Anterior cingulate cortex (tissue), 58 donors: ENCODE measurements at places on chromosomes 12 and 14.

DNA sequence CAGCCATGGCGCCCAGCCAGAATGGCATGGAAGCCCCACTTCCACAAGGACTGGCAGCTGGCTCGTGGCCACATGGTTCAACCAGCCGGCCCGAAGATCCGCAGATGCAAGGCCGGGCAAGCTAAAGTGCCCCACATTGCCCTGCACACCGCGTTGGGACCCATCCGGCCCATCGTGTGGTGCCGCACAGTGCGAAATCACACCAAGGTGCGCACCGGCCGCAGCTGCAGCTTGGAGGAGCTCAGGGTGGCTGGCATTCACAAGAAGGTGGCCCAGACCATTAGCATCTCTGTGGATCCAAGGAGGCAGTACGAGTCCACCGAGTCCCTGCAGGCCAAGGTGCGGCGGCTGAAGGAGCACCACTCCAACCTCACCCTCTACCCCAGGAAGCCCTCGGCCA, 15.9 kb downstream of the CDC42BPB start:
- DNase-seq: no peak

- DNase-seq: no peak
Measured at GRCh38 chr12:2256915-2257314, 204.1 kb downstream of the CACNA1C start.

GRCh38 chr14:23430723-23431085, 4.8 kb downstream of the MYH7 start:
- peak; percentile 26 for DNase-seq

GRCh38 chr12:104219361-104219892, 3.8 kb downstream of the TXNRD1 start:
- no peak for DNase-seq

DNA sequence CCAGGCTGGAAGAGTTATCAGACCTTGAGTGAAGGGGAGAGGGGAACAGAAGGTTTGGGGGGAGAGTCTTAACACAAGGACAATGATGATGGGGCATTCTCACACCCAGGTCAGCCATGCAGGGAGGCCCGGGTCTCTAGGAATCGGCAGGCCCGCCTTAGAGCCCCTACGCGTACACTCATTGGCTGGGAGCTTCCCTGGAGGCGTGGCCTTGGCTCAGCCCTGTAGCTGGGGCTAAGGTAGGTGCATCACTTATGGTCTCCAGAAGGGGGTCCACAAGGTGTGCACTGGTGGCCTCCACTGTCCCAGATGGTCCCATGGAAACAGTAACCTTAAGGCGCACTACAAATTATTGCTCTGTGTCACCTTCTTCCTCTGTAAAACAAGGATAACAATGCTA, 660.1 kb downstream of the MED13L start:
- DNase-seq: no peak

DNA sequence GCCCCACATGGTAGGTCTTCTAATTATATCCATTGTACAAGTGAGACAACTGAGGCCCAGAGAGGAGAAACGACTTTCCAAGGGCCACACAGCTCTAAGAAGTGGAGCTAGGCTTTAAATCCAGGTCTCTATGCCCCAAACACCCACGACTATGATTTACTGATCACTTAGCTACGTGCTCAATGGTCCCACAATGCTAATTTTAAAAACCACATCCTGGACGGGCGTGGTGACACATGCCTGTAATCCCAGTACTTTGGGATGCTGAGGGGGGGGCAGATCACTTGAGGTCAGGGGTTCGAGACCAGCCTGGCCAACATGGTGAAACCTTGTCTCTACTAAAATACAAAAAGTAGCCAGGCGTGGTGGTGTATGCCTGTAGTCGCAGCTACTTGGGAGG, 8.4 kb upstream of the MLEC start:
- DNase-seq: no peak

GRCh38 chr12:127546721-127547505, 720.1 kb upstream of the TMEM132C start:
- no peak for DNase-seq

DNA sequence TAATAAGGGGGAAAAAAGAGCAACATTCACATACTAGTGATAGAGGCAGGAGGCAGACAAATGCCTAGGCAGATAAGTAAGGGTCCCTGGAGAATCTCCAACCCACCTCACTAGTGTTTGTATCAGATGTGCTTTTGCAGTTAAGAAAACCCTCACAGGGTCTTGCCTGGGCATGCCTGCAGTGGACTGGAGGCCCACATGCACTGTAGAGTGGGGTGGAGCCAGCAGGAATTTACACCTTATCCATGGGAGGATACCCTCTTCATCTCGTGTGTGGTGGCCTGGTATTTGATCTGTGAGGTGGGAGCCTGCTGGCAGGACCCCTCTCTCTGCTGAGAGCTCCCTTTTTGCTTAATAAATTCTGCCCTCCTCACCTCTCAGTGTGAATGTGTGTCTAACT, 238.0 kb upstream of the SLC16A7 start:
- DNase-seq: no peak

- no peak for DNase-seq
Measured at GRCh38 chr14:78091361-78091760, 78.8 kb upstream of the NRXN3 start.

DNA sequence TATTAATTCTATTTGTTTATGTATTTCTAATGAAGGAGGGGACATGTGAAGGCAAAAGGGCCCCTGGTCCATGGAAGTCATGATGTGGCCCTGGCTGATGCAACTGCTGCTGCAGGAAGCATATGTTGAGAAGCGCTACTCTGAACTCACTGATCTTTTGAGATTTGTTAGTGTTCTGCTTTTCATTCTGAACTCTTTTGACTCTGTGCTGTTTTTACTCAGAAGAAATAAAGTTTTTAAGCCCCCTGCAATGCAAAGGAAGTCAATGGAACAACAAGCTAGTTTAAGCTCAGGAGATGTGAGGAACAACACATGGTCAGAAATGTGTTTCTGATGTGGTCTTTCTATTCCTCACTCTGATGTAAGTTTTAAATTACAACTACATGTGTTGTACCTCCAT, 88.9 kb upstream of the BTG1 start:
- no peak for DNase-seq

DNA sequence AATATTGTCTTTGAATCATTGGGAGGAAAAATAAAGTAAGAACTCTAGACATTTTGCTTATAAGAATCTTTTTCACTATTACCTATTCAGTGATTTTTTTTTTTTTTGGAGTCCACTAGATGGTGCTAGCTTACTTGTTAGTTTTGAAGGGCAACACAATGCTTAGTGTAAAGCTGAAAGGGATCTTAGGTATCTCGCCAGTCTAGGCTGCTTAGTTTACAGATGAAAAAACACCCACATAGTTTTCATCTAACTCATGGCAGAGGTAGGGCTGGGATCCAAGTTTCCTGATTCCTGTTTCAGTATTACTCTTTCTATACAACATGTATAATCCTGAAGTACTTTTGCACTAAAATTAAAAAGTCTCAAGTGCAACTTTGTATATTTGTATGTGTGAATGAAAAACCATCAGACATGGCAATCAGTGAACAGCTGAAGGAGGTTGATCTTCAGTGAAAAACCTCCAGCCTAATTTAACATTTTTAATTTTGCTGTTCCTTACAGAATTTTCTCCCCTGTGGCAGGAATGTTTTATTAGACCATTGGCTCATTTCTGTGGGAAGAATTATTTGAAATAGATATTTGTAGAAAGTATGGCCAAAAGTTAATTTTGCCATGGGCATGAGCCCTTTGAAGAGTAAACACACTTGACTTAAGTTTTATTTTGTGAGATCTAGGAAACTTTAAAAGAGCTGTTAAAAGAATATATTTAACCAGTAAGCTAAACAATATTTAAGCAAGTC, 40.7 kb downstream of the LRRIQ1 start:
- no peak for DNase-seq

DNA sequence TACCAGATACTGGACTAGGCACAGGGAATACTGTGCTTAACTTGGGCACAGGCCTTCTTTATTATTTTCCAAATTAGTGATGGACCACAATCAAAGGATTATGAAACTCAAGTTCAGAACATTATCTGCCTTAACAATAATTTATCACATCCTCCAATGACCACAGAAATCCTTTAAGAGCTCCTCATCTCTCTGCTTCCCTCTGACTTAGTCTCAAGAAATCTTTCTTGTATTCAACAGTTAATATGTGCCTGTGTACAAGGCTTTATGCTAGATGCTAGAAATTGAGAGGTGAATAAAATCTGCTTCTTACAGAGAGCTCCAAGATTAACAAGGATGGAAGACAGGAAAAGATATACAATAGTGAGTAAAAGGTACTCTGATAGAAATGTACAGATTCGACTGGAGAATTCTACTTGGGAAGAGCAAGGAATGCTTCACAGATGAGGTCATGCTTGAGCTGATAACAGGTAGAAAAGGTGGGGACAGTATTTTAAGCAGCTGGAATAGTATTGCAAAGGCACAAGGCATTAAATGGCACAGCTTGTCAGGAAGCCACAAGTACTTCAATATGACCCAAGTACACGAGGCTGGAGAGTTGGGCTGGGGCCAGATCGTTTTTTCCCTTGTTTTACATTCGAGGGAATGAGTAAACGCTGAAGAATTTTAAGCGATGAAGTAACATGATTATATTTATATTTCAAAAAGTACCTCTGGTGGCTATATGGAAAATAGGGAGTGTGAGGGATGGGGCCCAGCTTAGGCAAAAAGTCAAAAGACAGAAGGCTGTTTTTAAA, 55.1 kb upstream of the ARID2 start:
- DNase-seq: no peak

DNA sequence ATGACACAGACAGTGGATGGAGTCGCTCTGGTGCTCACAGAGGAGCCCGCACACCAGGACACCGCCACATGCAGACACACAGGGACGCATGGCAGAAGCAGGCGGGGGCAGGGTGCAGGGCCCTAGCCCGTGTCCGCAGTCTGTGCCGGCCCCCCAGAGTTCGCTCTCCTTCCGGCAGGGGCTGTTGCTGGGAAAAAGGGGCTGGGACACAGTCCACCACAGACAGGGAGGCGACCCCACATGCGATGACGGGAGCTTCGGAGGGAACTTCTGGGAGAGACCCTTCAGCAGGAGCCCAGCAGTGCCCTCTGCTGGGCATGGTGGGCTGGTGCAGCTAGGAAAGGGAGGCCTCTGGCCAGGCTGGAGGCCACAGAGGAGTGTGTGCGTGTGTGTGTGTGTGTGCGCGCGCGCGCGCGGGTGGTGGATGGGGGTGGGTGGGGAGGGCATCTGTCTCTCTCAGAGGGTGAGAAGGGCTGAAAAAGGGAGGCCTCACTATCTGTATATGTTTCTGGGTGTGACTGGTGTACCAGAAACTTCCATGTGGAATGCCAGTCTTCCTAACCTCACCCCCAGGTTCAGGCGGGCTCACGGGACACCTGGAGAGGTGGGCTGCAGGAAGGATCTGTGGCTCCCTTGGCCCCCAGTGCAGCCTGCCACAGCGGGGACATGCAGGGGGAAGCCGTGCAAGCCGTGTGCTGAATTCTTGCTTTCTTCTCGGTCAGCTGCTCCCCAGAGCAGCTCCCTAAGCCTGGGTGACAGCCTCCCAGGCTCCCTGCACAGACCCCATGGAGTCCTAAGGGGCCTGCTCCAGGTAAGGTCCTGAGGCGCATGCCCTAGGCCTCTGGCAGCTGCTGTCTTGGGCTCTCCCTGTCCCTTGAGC, 60.7 kb downstream of the PLEKHG3 start:
- DNase-seq: peak; percentile 68

GRCh38 chr14:69483765-69484443, 624 bp upstream of the PLEKHD1 start:
- DNase-seq: peak; percentile 13

- DNase-seq: no peak
Measured at GRCh38 chr14:80586131-80586530, 355.4 kb downstream of the CEP128 start.

GRCh38 chr12:106304001-106304421, 1.5 kb downstream of the TCP11L2 start:
- peak; percentile 9 for DNase-seq

DNA sequence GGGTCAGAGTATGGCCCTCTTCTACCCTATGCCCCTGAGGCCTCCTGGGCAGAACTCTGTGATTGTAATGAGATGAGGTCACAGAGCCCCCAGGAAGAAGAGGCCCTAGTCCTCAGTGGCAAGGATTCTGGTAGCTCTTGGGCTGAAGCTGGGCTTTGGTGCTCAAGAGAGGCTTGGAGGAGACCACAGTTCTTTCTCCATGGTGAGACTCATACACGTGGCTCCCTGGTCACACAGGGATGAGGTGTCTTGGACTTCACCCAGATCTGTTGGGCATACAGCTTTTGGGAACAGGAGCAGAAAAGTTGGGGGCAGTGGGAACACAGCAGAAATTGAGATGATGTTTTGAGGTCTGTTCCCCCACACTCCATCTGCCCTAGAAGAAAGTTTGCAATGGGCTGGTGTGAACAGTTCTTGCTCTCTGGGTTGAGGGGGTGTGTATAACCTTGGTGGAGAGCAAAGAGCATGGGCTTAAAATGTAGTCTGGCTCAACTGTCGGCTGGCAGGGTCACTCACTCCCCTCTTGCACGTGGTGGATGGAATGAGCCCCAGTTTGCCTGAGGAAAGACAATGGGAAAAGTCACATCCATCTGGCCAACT, at the start of gene KRT86:
Gene KRT86, plus strand, starts transcription at position 125 of the 600 bp plus-strand sequence. CDS start 27,272 bp downstream, outside the sequence.
- no peak for DNase-seq

DNA sequence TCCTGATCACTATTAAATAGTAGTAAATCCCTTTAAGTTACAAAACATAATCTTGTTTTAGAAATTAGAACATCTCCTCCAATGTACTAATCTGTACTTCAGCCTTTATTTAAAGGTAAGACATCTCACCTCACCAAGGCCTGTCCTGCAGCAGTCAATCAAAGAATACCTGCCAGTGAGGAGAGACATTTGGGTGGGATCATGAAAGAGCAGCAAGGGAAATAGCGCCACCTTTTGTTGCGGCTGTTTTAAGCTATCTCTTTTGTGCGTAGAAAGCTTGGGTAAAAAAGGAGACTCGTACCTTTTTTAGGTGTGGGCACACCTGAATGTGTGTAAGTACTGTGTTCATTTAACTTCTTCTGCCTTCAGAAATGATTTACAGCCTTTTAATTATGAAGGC, 117.8 kb upstream of the TMTC1 start:
- DNase-seq: no peak

DNA sequence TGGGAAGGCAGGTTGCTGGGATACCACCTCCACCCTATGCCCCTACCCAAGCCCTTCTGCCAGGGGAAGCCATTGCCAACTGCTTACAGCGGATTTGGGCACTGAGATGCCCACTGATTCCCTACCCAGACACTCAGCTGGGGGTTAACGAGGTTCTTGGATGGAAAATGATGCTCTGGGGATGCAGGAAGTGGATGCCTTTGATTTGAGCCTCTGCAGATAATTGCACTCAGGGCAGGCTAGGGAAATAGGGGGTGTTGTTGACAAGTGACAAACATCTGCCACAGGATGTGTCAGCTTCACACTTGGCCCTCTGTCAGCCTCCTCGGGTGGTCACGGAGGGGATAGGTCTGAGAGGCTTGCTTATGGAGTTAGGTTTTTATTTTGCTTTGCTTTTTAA, 57.4 kb downstream of the RPH3A start:
- DNase-seq: no peak

GRCh38 chr14:31950764-31951637, 126.1 kb upstream of the ARHGAP5 start:
- DNase-seq: no peak

DNA sequence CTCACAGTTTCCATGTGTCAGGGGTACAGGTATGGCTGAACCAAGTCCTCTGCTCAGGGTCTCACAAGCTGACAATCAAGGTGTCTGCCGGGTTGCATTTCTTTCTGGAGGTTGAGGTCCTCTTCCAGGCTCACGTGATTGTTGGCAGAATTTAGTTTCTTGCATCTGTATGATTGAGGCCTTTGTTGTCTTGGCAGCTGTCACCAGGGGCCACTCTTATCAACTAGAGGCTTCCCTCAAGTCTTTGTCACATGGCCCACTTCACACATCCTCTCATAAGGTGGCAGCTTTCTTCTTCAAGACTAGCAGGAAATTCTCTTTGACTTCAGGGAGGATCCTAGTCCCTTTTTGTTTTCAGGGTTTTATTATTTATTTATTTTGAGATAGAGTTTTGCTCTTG, 46.0 kb upstream of the FOS start:
- no peak for DNase-seq
